ENCODE measurements at places on chromosomes 3 and 15.

GRCh38 chr15:56460071-56460470, 4.9 kb downstream of the MNS1 start:
- DNase-seq: no peak

GRCh38 chr15:81940467-81941451, 105.1 kb downstream of the MEX3B start:
- no peak for DNase-seq

- no peak for DNase-seq
Measured at GRCh38 chr15:101579631-101580163, 72.5 kb downstream of the TM2D3 start.

GRCh38 chr3:41881233-41881821, 80.6 kb downstream of the ULK4 start:
- DNase-seq: no peak

DNA sequence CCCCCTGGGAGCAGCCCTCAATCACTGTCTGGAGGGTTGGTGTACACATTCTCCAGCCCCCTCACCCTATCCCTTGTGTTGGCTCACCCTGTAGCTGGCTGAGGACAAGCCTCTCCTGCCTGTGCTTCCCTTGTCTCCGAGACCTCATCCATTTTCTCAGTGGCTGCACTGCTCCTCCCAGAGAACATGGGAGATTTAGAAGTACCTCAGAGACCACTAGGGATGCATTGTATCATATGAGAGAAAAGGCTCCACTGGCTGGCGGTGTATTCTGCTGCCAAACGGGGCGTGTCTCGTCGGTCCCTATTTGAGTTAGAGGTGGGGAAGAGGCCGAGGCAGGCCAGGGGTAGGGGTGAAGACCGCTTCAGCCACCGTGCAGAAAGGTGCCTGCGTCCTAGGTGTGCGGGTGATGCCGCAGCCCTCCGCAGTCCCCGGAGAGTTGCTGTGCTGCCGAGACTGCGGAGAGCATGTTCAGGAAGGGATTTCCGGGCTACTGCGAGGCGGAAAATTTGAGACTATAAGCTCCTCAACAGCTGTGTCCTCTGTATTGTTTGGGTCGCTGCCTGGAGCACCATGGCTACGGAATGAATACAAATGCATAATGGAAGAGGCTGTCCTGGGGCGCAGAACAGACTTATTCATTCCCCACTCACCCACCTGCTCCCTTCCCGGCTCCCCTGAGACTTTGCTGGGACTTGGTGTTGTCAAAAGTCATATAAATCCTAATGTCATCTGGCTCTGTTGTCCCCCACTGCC, 43.8 kb downstream of the SPSB4 start:
- no peak for DNase-seq

DNA sequence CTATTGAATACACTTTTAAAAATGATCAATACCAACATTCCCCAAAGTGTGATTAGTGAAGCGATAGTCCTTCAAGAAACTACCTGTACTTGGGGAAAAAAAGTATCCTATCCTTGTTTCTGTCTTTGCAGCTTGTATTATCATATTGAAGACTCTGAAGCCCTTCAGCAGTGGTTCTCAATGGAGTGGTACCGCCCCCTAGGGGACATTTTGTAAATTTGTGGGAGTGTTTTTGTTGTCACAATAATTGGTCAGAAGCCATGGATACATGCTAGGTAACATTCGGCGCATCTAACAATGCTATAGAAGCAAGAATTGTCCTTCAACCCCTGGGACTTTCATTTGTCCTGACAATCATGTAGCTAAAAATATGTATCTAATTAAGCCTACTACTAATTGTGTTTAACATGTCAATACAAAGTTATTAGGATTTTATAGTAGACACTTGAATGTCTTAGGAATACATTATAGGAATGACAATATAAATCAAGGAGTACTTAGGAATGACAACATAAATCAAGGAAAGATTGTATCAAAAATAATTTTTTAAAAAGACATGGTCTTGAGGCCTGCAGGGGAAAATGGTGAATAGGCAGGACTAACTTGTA, 53.7 kb downstream of the NMD3 start:
- peak; percentile 56 for DNase-seq

DNA sequence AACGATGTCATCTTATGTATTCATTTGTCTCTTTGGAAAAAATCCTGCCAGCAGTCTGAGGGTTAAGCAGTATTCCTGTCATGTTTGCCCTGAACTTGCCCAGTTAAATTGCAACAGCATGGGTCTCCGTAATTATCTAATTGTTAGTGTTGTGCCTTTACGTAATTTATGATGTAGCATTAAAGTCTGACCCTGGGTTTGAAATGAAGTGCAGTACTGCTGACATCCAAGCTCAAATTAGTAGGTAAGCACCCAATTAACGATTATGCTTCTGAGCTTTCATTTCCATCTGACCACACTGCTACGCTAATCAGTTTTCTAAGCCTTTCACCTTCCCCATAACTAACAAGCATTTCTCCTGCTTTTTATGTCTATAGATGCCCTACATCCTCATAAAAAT, 241.8 kb downstream of the ARRDC4 start:
- DNase-seq: no peak

- DNase-seq: no peak
Measured at GRCh38 chr15:100060276-100060926, 281.4 kb downstream of the ADAMTS17 start.

DNA sequence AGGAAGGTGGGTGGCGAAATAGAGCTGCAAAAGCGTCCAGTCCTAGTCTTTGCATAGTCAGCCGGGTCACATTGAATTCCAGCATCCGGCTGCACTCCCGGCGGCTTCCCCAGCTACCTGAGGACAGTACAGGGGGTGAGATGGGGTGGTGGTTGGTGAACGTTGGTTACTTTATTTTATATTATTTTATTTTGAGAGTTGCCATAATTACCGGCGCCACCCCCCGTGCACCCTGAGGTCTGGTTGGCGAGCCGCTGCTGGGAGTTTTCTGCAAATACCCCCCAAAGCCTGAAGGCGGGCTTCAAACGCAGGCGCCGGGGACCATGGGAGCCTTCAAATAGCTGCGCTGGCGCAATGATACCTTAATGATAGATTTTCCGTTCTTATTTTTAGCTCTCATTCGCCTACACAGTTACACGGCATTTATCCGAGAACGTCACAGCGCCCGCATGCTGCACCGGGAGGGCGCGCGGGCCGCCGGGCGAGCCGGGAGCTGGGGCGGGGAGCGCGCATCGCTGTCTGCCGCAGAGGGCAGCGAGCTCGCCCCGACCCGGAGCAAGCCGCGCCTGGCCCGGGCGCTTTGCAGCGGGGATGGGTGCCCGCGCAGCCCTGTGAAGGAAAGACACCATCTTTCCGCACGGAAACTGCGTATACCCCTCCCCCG, 756 bp upstream of the RASGRF1 start:
- DNase-seq: peak; percentile 34

DNA sequence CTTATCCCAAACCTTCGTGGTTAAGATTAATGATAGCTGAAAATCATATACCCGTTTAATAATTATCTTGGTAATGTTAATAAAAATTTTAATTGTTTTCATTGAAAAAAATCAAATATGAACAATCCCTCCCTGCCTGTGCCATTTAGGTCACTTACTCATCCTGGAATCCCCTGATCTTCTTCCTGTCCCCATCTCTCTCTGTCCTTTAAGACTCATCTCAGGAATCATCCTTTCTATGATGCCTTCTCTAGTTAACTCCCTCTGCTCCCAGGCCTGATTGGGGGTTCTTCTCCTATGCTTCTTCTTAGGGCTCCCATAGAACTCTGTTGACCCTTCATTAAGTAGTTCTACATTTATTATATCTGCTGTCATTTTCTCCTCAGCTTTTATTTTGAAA, 91.6 kb downstream of the MBNL1 start:
- no peak for DNase-seq

- DNase-seq: no peak
Measured at GRCh38 chr3:51953445-51953844, 1.7 kb upstream of the GPR62 start.

GRCh38 chr15:22904736-22905135, 66.3 kb downstream of the NIPA2 start:
- no peak for DNase-seq

GRCh38 chr3:194220901-194221326, 85.0 kb downstream of the HES1 start:
- no peak for DNase-seq

DNA sequence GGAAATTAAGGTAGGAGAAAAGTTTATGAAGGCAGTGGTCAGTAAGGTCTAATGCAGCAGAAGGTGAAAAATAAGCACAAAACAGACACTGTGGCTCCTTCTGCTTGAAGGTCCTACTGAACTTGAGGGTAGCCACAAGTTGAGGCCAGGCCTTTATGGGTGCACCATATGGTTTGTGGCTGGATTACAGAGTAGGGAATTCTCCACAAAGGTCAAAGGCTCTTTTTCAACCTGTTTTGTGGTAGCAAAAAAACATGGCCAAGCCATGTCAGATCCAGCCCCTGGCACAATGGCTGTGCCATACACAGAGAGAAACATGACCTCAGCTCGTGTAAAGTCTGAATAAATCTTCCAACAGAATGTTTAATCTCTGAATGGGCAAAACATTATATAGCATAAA, 214.0 kb downstream of the SATB1 start:
- DNase-seq: no peak

GRCh38 chr3:180116658-180117057, 79.9 kb upstream of the PEX5L start:
- no peak for DNase-seq

DNA sequence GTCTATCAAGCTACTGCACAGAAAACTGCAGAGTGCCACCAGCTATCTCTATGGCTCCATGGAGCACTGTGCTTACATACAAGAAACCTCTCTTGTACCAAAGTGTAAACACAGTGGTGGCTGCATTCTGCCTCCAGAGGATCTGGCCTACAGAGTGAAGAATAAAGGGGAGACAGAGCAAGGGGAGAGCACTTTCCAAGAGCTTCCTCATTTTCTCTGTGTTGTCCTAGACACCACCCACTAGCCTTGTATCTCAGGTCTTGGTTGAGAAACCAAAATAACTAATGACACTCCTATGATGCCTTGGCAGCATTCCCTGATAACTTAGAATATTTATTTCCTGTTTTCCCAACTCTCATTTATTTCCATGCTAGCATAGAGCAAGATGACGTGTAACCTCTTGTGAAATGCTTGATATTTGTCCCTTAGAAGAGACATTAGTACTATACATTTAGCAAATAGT, 56.9 kb upstream of the PHLDB2 start:
- no peak for DNase-seq

GRCh38 chr3:85005946-85006345, 47.2 kb downstream of the CADM2 start:
- no peak for DNase-seq

DNA sequence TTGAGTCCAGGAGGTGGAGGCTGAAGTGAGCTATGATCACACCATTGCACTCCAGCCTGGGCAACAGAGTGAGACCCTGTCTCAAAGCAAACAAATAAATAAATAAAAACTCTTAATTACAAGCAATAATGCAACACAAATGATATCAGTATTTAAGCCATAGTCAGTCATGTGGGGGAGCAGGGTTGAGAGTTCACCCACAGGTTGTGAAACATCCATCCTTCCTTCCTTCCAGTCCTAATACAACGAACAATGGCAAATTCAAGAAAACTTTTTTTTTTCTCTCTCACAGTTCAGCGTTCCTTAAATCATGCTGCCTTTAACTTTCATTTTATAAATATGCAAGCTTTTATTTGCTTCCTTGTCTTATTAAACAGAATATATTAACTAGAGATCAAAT, 24.1 kb downstream of the ZNF592 start:
- DNase-seq: no peak

DNA sequence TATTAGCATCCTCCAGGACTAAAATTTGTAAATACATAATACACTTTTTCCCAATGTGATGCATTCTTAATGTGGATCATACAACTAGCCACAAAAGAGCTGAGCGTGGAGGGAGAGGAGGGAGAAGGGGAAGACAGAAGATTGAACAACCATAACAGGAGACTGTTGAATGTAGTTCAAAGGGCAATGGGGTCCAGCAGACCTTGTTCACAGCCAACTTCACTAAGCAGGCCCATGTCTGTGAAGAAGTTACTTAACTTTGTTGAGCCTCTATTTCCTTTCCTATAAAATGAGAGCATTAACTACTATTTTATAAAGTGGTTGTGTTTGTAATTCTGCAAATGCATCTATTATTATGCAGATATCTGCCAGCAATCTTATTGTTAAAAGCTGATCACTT, 13.3 kb downstream of the NCEH1 start:
- DNase-seq: no peak

- DNase-seq: no peak
Measured at GRCh38 chr3:110579840-110580550, 491.6 kb upstream of the NECTIN3 start.

GRCh38 chr3:122691195-122691594, 10.6 kb downstream of the PARP14 start:
- DNase-seq: no peak

- no peak for DNase-seq
Measured at GRCh38 chr3:81651139-81651538, 110.3 kb downstream of the GBE1 start.

DNA sequence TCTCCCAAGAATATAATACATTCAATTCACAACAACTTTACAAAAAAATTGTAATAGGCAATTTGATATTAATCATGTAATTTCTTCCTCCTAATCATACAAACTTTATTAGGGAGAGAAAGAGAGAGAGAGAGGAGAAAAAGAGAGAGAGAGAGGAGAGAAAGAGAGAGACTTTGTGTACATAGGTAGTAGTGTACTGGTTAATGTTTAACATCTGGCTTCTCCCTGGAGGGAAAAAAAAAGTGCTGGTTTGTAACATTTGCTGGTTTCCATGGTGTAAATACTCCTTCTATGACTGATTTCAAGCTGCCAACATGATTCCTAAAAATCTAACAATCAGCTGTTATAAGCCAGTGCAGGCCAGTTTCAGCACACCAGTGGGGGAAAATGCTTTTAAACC, 98.0 kb upstream of the ARHGEF26 start:
- no peak for DNase-seq

DNA sequence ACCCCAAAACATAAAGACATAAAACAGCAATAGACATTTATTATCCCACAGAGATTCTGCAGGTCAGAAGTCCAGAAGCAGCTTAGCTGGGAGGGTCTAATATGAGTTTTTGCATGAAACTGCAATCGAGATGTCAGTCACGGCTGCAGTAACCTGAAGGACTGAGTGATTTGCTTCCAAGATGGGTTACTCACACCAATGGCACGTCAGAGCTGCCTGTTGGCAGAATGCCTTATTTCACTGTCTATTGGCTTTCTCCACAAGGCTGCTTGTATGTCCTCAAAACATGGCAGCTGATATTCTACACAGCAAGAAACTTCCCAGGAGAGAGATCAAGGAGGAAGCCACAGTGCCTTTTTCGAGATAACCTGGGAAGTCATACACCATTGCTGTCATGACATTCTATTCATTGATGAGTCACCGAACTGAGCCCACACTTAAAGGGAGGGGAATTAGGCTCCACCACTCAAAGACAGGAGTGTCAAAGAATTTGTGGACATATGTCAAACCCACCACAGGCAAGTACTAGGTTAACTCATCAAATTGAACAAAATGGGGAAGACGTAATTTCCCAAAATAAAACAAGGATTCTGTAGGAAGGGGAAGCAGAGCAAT, 122.2 kb downstream of the SYNPR start:
- no peak for DNase-seq

GRCh38 chr15:41981371-41982132, 9.2 kb upstream of the EHD4 start:
- no peak for DNase-seq

All from activated CD4-positive, alpha-beta T cell treated with anti-CD3 and anti-CD28 coated beads, Interleukin-2, amount 50 U/mL, for 48 hours (primary cell).